SJCRH30 (cell line): ENCODE measurements at places on chromosomes 2 and 18.

DNA sequence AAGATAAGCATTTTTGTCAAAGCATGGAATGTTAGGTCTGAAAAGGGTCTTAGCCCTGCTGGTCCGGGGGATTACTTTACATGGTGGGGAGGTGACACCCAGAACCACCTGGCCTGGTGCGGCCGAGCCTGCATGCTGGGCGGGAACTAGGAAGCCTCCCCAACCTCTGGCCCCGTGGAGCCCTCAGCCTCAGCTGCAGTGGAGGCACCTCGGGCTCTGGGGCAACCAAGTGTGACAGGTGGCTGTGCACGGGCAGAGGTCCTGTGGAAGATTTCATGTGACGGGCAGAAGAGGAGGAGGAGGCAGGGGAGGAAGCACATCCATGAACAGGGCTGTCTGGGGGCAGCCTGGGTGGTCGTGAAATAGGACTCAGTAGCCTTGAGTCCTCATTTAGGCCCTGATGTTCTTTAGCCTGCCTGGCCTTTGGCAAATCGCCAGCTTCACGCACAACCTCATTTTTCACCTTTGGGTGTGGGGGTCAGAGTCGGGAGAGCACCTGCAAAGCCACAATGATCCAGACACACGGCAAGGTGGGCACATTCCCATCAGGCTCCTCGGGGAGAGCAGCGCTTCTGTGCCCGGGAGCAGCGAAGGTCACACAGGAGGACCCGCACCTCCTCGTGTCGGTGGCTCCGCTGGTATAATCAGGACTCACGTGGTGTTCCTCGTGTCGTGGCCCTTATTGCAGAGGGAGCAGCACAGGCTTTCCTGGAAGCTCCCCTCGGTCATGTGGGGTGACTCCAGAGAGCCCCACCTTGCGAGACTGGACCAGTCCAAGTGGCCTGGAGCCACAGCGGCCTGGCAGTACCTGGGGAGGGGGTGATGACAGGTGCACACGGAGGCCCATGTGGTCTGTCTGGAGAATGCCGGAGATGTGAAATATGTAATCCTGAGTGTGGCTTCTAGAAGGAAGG lies 13.9 kb downstream of the CNDP2 start:
- H3K36me3 ChIP-seq = no peaks in the 10 kb centered on the region
- no peaks in the 10 kb centered on the region for H3K27me3 ChIP-seq
- no peak for DNase-seq

DNA sequence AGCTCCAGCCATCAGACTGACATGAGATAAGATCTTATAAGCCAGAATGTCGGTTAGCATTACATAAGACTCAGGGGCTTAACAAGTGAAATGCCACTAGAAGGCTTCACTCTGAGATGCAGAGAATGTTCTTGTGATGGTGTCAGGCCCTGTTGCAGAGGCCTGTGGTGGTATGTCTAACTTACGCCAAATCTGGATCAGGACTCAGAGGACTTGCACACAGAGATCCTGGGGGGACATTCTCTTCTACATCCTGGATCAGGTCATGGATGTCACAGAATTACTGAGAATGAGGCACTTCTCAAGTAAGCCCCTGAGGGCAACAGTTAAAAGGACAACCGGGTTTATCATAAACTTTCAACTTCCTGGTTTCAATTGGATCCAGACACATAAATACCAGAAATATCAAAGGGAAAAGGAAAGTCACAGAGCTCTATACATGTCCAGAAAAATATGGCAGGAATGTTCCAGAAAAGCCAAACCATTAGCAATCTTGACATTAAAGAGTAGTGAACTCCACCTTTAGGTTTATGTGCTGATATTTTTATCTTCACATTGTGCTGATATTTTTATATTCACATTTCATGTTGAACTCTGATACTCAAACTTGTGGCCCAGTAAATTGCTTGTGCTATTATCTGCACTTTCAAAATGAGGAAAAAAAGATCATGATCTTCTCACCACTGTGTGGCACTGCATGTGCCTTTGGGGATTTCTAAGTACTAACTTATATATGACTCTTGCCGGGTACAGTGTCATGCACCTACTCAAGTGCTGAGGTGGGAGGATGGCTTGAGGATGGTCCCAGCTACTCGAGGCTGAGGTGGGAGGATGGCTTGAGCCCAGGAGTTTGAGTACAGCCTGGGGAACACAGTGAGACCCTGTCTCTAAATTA lies 137.5 kb upstream of the RNF152 start:
- H3K27ac ChIP-seq = peak overlapping the region; percentile 55
- no peaks in the 10 kb centered on the region for H3K36me3 ChIP-seq
- H3K4me3 ChIP-seq = no peak overlapping the region
- peak; percentile 61 for DNase-seq
- H3K4me1 ChIP-seq = peaks cover 17% of the 10 kb centered on the region

GRCh38 chr2:113135317-113135716 lies 7.9 kb downstream of the IL1RN start:
- no peak overlapping the region for H3K27ac ChIP-seq
- H3K36me3 ChIP-seq = no peaks in the 10 kb centered on the region
- no peak for DNase-seq
- H3K4me3 ChIP-seq = no peak overlapping the region
- no peaks in the 10 kb centered on the region for H3K4me1 ChIP-seq
- H3K27me3 ChIP-seq = peaks cover 3% of the 10 kb centered on the region; the same call in 1 of the 2 replicates

DNA sequence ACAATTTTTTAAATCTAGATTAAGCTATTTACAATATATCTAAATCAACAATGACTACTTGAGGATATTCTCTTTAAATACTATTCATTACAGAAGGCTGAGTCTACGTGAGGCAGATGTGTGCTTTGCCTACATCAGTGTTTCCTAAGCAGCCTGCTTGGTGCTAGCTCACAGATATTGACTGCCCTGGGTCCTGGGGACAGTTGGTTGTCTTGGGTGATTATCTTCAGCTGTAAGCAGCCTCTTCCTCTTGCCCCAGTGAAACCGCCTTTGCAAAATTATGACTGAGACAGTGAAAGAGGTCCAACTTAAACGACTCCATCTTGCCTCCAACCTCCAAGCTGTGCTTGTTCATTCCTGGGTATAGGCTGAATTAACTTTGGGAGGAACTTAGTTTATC lies 39.6 kb upstream of the CCDC88A start:
- H3K27me3 ChIP-seq = no peaks in the 10 kb centered on the region
- no peaks in the 10 kb centered on the region for H3K4me1 ChIP-seq
- no peaks in the 10 kb centered on the region for H3K36me3 ChIP-seq
- H3K27ac ChIP-seq = no peak overlapping the region

GRCh38 chr2:169002161-169002738 lies 28.9 kb downstream of the ABCB11 start:
- no peak for DNase-seq
- H3K27me3 ChIP-seq = no peaks in the 10 kb centered on the region
- H3K4me3 ChIP-seq = no peak overlapping the region

DNA sequence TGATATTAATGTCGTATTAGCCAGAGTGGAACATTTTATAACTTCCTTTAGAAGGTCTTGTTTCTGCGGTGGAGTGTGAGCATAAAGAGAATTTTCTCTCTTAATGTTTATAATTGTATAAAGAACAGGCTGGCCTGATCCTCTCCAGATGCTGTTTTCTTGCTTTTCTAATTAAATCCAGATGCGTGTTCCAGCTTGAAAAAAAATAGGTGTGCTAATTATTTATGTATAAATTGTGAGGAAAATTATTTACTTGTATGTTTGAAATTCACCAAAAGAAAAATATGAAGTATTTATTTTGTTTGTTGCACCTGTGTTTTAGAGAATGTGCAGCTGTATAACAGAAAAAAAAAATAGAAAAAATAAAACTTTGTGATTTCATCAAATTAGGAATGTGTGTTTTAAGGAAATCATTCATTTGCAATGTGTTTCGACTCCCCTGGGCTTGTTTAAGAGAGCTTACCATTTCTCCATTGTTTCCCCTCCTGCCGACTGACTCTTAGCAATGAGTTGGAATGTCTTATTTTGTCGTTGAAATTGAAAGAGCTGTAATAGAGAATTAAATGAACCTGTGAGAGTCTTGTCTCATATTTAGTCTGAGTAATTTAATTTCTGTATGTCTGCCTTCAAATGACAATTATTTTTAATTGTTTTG lies 220.1 kb upstream of the NXPH2 start:
- H3K4me1 ChIP-seq = no peaks in the 10 kb centered on the region
- no peaks in the 10 kb centered on the region for H3K36me3 ChIP-seq
- no peak for DNase-seq
- no peak overlapping the region for H3K4me3 ChIP-seq
- H3K27ac ChIP-seq = no peak overlapping the region

DNA sequence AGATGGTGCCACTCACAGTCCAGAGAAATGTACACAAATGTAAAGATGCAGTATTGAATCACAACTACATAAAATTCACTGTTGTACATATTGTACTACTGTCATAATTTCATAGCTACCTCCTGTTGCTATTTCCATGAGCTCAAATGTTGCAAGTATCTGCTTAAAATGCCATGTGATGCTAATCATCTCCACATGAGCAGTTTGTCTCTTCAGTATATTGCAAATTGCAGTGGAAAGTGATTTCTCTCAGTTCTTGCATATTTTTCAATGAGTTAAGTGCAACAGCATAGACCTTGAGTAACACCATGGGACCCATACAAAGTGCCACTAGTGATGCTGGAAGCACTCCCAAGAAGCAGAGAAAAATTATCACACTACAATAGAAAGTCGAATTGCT lies 51.9 kb downstream of the MAIP1 start:
- no peaks in the 10 kb centered on the region for H3K36me3 ChIP-seq
- peaks cover 8% of the 10 kb centered on the region for H3K4me1 ChIP-seq
- H3K27ac ChIP-seq = no peak overlapping the region
- no peak for DNase-seq
- H3K4me3 ChIP-seq = no peak overlapping the region

DNA sequence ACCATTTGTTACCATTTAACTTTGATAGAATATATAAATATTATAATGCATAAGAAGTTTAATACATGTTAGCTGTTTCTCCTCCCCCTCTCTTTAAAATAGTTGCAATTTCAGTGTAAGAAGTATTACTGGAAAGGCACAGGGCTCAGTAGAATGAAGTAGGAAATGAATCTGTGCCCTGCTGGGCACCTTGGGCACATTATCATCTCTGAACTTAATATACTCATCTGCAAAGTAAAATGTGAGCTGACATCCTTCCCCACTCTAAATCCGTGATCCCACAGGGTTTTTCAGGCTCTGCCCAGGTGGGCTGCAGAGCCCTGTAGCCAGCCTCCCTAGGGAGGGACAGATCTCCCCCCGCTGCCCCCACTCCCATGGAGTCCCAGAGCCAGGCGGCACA lies 56.8 kb downstream of the DPP4 start:
- H3K27me3 ChIP-seq = 0 out of 2 replicates have a peak, but pooled peaks cover 5% of the 10 kb centered on the region
- no peaks in the 10 kb centered on the region for H3K4me1 ChIP-seq
- no peak overlapping the region for H3K4me3 ChIP-seq
- H3K27ac ChIP-seq = no peak overlapping the region

DNA sequence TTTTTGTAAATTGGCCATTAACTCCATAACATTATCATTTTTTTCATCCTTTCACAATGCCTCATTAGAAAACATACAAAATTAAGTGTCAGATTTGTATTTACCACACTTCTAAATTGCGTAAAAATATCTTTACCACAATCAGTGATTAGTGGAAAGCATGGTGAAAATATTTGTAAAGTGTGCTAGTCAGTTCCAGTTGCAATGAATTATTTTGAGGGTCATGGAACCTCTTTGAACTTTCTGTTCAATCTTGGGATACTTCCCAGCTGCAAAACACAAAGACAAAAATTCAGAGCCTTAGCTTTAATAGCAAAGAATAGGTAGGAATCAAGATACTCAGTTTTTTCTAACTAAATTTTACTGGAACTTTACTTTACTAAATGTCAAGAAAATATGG lies 4.0 kb upstream of the COL3A1 start:
- no peak for DNase-seq
- no peak overlapping the region for H3K27ac ChIP-seq
- H3K36me3 ChIP-seq = no peaks in the 10 kb centered on the region
- peaks cover 15% of the 10 kb centered on the region for H3K4me1 ChIP-seq

DNA sequence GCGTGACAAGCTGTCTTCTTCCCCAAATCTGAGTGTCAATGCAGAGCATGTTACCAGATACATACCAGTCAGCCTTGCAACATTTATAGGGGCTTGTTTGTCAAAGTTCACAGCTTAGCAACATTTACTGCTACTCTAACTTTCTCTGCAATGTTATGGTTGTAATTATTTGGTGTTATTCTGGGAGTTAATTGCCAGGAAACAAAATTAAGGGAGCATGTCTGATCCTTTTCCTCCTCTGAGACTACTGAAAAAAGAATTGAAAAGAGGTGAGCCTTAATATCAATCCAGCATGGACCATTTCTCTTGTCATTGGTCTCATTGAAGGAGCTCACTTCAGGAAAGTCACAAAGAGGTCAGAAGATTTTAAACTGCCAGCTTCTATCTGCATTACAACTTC lies 465.6 kb upstream of the LINC00305 start:
- DNase-seq = no peak
- no peaks in the 10 kb centered on the region for H3K27me3 ChIP-seq
- H3K27ac ChIP-seq = no peak overlapping the region
- no peak overlapping the region for H3K4me3 ChIP-seq
- H3K4me1 ChIP-seq = no peaks in the 10 kb centered on the region

DNA sequence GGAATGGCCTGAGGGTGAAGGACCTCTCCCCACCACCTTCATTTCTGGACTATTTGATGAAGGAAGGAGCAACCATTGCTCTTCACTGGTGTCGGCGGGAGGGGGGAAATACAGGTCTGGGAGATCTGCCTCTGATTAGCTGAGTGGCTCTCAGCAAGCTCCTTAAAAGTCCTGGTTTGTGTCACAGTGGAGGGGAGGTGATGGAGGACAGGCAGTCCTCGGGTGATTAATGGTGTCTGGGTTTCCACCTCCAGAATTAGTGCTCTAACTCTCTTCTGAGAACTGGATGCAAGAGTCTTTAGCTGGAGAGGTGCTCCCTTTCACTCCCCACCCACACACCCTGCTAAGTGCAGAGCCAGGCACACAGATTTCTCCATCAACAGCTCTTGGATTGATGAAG lies 83.2 kb downstream of the TTC32 start:
- no peaks in the 10 kb centered on the region for H3K36me3 ChIP-seq
- no peaks in the 10 kb centered on the region for H3K27me3 ChIP-seq
- H3K27ac ChIP-seq = no peak overlapping the region
- peaks cover 4% of the 10 kb centered on the region; the same call in 1 of the 2 replicates for H3K4me1 ChIP-seq
- no peak overlapping the region for H3K4me3 ChIP-seq

- no peaks in the 10 kb centered on the region for H3K27me3 ChIP-seq
- H3K36me3 ChIP-seq = peaks cover 32% of the 10 kb centered on the region
- H3K4me1 ChIP-seq = no peaks in the 10 kb centered on the region
- no peak for DNase-seq
These were observed 64.2 kb downstream of the CCDC88A start for GRCh38 chr2:55355451-55355850.

DNA sequence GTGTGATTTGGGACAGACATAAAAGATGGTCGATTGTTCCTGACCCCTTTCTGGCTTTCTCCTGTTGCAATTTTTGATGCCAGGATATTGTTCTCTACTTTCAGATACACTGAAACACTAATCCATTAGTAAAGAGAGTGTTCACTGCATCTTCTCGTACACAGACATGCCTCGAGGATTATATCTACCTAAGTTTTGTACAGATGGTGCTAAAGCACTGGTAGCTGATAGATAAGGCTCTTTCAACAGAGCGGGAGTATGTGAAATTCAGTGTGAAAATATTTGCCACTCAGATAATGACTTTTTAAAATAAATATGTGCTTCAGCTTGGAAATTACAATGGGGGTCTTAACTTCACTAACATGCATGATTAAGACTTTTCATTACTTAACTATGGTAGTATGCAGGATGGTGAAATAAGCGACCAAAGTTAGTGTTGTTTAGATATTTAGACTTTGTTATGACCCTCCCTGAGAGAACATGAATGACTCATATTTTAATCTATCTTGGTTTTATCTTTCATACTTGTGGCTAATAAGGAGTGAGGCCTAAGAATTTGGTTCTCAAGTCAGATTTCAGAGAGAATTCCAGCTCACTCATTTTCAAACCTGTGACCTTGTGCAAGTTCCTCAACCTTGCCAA lies 474.9 kb downstream of the NRXN1 start:
- no peak overlapping the region for H3K4me3 ChIP-seq
- no peaks in the 10 kb centered on the region for H3K4me1 ChIP-seq
- no peaks in the 10 kb centered on the region; the same call in 1 of the 2 replicates for H3K27me3 ChIP-seq
- DNase-seq = no peak
- no peaks in the 10 kb centered on the region for H3K36me3 ChIP-seq
